Dermis microvascular lymphatic vessel endothelial cell (primary cell): ENCODE measurements at places on chromosomes 16 and 17. TPM values are rescaled to one million over a fixed set of nuclear protein-coding genes. Genes with fewer than 3 reads are reported as not detected.

KRTAP17-1 gene
- total RNA-seq, result not detected in 2 replicates

RHBDF1 gene
- 14.5 and 22.6 TPM in 2 replicates for total RNA-seq

UTS2R gene
- total RNA-seq, result not detected in 2 replicates

PSKH1 gene
- total RNA-seq, result 8.7 and 17.6 TPM in 2 replicates

ZDHHC1 gene
- 3.1 and 6.4 TPM in 2 replicates for total RNA-seq

CA7 gene
- not detected in 2 replicates for total RNA-seq

EFNB3 gene
- total RNA-seq, result 0.13 and 1.1 TPM in 2 replicates

HOXB4 gene
- total RNA-seq, result 0.90 and 1.0 TPM in 2 replicates

RAB37 gene
- total RNA-seq, result 0.13 TPM in 2 replicates

ATMIN gene
- total RNA-seq, result 22.7 and 34.0 TPM in 2 replicates

TEX14 gene
- under 0.01 TPM in 2 replicates for total RNA-seq

CNGB1 gene
- total RNA-seq, result not detected in 2 replicates

WBP2 gene
- 22.3 and 33.9 TPM in 2 replicates for total RNA-seq

SLC13A5 gene
- total RNA-seq, result 0.26 and 0.38 TPM in 2 replicates

- peak; percentile 95 for DNase-seq
These were observed 2.8 kb upstream of the XAF1 start for GRCh38 chr17:6753006-6753445.

GRCh38 chr17:80919331-80920311, 72.0 kb upstream of the CHMP6 start:
- no peak for DNase-seq

DNA sequence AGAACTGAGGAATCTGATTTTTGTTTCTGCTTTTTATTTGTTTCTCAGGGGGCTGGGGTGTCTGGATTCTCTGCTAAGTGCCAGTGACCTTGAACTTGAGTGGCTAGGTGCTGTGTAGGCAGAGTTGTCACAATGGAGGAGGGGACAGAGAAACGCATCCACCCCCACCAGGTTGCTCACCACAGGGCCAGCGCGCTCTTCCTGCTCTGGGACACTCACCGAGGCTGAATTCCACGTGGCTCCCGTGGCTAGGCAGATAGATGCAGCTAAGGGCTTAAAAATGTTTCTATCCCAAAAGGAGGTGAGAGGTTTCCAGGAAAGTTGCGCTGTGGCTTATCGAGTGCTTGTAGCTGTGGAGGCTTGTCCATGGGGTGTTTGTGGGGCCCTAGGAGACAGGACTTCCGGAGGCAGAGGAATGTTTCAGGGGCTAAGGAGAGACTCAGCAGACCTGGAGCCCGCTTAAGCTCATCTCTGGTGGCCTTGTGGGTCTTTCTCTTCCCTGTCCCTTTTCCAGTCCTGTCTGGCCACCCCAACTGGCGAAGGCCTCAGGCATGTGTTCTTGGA, 36.8 kb downstream of the ADCY7 start:
- no peak for DNase-seq

DNA sequence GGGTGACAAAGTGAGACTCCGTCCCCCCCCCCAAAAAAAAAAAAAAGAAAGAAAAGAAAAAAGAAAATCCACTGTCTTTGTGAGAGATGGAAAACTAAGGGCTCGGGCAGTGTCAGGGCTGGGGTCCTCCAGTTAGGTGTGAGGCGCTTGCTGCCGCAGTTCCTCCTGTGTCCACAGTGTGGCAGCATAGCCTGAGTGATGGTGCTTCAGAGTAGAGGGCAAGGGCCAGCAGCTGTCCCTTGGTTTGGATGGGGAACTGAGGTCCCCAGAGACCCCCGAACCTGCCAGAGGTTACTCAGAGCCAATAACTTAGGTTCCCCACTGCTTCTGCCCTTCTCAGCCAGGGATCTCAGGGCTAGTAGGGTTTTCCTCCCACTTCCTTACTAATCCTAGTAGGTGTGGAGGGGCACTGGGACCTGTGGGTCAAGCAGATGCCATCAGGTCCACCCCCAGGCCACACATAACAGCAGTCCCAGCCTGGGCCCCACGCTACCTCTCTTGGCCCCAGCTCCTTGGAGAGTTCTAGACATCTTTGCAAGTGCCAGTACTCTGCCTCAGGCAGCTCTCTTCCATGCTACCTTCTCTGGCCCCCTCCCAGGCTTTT, 7.9 kb upstream of the LLGL1 start:
- peak; percentile 45 for DNase-seq

DNA sequence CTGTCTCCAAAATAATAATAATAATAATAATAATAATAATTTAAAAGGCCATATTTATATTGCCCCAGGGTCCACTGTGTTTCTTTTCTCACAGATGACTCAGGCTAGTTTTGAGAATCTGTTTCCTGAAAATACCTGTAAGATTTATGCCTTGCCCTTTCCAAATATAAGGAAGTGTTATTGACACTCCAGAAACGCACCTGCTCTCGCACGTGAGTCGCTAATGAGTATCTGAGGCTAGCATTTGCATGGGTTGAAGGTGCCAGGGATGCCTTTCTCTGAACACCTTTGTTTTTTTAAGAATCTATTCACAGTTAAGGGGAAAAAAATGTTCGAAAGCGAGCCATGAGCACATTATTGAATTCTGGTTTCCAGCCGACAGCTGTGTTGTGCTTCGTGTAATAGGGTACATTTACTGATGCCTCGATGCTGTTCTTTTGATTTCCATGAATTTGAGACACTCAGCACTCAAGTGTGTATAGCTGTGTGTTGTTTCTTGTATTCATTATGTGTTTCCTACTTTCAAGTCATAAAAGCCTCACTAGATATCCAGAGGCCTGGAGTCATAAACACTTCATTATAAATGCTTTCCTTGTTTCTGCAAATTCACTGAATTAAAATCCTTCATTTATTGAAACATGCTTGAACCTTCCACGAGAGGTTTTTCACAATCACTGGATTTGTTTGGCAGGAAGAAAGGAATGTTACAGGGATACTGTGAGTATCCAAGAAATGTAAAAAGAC, 45.0 kb upstream of the NOL11 start:
- DNase-seq, result no peak

DNA sequence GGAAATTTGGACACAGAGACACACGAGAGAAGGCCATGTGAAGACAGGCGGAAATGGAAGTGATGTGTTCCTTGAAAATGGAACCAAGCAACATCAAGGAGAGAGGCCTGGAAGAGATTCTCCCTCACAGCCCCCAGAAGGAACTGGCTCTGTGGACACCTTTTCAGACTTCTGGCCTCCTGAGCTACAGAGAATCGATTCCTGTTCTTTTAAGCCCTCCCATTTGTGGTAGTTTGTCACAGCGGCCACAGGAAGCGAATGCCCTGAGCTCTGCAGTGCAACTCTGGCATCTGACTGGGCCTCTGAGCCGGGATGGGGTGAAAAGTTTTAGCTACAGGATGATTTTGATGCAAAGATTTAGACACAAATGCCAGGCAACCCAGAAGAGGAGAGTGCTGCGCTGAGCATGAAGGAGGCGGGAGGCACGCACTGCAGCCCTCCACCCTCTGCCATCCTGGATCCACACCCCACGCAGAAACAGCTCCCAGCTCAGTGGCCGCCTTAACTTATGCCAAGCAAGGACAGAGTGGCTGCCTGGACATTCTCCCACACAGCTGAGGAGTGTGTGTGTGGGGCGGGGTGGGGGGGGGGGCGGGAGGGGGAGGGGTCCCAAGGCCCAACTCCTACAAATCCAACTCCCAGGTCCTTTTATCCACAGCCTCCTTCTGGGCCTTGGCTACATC, 2.2 kb downstream of the TIMP2 start:
- DNase-seq, result no peak

- DNase-seq, result no peak
These were observed at the start of gene BCO1 for GRCh38 chr16:81238296-81239011. BCO1 (plus strand) TSS chr16:81238689; CDS start chr16:81238909, 220 bp downstream.

DNA sequence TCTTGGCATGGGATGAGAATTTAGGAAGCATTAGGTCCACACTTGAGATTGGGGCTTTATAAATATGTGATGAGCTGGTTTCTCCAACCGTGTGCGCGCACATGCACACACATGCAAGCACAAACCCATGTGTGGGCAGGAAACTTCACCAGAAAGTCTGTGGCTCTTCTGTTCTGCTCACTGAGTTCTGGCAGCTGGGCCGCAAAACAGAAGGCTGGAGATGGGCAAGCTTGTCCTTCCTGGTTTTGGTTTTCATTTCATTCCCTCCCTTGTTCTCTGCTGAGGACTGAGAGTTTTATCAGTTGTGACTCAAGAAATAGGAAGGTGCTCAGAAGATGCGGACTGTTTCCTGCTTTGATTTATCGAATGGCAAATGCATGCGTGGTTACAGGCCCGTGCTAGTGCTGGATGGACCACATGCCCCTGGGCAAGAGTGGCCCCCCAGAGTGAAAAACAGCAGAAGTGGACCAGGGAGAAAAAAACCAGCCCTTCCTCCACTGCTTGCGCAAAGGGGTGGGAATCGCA, 14.1 kb downstream of the MAP3K14 start:
- no peak for DNase-seq

DNA sequence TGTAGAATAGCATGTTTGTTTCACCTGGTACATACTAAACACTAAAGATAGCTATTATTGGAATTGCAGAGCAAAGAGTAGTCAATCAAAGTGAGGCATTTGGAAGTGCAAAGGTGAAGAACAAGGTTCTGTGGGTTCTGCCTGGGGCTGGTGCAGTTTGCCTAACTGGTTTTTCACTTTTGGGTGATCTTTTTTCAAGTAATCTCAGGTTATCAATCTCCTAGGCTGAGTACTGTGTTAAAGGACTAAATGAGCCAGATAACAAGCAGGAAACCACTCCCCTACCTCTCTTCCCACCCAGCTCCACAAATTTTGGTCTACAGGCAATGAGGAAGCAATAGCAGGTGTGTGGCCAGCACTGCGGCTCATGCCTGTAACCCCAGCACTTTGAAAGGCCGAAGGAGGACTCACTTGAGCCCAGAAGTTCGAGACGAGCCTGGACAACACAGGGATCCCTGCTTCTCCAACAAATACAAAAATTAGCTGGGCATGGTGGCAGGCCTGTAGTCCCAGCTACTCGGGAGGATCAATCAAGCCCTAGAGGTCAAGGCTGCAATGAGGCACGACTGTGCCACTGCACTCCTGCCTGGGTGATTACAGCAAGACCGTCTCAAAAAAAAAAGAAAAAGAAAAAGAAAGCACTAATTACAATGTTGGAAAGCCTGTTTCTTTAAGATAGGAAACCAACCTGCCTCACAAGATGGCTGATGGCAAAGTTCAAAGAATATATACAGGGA, 2.0 kb upstream of the NTAN1 start:
- no peak for DNase-seq

DNA sequence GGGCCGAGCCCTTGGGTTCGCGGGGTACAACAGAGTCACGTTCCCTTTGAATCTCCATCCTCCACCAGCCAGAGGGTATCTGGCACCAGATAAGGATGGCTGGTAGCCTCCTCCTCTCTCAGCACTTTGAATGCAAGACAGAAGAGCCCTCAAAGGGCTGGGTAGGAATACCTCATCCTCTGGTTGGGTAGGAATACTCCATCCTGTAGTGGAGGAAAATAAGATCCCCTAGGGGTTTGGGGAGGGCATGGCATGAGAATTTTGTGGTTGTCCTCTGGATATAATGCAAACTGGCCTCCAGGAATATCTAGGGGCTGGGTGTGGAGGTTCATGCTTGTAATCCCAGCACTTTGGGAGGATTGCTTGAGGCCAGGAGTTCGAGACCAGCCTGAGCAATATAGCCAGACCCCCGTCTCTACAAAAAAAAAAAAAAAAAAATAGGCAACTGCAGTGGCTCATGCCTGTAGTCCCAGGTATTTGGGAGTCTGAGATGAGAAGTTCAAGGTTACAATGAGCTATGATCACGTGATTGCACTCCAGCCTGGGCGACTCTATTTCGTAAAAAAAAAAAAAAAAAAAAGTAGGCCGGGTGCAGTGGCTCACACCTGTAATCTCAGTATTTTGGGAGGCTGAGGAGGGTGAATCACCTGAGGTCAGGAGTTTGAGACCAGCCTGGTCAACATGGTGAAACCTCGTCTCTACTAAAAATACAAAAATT, 2.7 kb downstream of the IGFBP4 start:
- DNase-seq, result no peak

DNA sequence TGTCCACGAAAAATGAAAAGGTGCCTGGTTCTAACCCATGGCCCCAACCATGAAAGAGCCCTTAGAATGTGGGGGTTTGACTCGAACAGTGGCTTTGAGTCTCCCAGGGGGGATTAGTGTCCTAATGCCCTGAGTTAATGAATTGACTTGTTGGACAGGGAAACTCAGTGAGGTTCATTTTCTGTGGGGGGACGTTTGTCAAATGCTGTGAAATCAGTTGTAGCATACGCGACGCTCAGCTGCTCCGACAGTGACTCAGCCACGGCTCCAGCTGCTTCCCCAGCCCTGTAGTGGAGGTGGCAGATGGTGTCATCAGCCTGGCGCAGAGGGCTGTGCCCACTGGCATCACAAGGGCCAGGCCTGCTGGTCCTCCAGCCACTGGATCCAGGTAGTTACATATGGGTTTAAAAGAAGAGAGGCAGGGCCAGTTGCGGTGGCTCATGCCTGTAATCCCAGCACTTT, 3.9 kb upstream of the TMEM235 start:
- no peak for DNase-seq

DNA sequence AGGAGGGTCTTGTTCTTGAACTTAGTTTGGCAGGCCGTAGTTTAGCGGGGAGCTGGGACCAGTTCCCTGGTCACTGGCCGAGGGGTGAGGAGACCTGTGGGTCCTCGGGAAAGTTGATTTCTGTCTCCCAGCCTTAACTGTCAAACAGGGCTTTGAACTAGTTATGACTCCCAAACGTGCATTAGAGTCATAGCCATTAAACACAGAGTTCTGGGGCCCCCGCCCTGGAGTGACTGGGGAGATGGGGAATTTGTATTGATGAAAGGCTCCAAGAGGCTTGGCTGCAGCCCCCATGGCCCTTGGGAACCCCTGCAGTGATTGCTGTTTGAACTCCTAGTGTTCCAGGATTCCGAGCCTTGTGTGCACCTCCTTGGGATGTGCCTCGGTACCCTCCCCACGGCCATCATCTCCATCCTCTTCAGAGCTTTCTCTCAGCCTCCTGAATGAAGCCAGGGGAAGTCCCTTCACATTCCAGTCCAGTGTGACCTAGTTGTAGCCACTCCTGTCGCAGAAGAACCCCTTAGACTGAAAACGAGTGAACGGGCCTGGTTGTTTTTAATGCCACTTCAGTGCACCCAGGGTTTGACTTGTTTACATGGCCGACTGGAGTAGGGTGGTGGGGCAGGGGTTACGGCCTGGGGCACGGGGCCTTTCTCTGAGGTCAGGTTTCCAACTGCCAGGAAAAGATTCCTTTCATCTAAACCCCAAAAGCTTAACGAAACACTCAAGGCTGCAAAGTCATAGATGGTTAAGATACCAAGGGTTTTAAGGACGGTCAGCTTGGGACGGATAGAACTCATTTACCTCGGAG, 1.4 kb downstream of the MPRIP start:
- DNase-seq, result peak; percentile 32

DNA sequence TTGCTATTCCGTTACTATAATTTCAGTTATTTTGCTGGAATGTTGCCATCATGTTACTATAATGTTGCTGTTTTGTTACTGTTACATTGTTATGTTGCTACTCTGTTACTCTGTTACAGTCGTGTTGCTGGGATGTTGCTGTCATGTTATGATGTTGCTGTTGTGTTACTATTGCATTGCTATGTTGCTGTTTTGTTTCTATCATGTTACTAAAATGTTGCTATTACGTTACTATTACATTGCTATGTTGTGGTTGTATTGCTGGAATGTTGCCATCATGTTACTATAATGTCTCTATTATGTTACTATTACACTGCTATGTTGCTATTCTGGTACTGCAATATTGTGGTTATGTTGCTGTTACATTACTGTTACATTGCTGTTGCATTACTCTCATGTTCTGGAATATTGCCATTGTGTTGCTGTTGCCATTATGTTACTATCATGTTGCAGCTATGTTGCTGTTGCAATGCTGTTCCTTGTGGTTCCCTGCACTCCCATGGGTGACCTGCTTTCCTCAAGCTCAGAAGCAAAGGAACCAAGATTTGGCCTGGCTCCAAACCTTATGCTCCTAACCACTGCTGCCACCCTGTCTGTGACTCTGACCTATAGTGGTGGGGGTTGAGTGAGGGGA, 64.4 kb downstream of the ABCC6 start:
- no peak for DNase-seq
